ENCODE measurements at places on chromosomes 3 and 15. TPM values are rescaled to one million over a fixed set of nuclear protein-coding genes. Genes with fewer than 3 reads are reported as not detected.

TGFBR2 gene
- total RNA-seq, result 21.6 TPM

FOXL2NB gene
- 0.11 TPM for total RNA-seq

CFAP100 gene
- total RNA-seq, result not detected

MAGEL2 gene
- 0.15 TPM for total RNA-seq

MORC1 gene
- total RNA-seq, result not detected

CLDN16 gene
- not detected for total RNA-seq

TMC3 gene
- not detected for total RNA-seq

ACOX2 gene
- 25.9 TPM for total RNA-seq

NEK10 gene
- total RNA-seq, result 1.9 TPM

SST gene
- not detected for total RNA-seq

DGKG gene
- total RNA-seq, result 5.4 TPM

ZNF660 gene
- 0.30 TPM for total RNA-seq

GATA2 gene
- total RNA-seq, result 6.3 TPM

GOLGA6L9 gene
- 3.1 TPM for total RNA-seq

SLC6A6 gene
- 19.5 TPM for total RNA-seq

SPSB4 gene
- 0.64 TPM for total RNA-seq

SLCO2A1 gene
- total RNA-seq, result 0.03 TPM

GRAMD2A gene
- total RNA-seq, result not detected

FES gene
- 0.85 TPM for total RNA-seq

CTXND1 gene
- 0.08 TPM for total RNA-seq

CD200R1 gene
- 0.05 TPM for total RNA-seq

UBA3 gene
- total RNA-seq, result 50.9 TPM

A4GNT gene
- total RNA-seq, result not detected

MEGF11 gene
- 1.1 TPM for total RNA-seq

SI gene
- not detected for total RNA-seq

SERINC4 gene
- total RNA-seq, result 0.08 TPM

C3orf49 gene
- not detected for total RNA-seq

OXSR1 gene
- total RNA-seq, result 40.4 TPM

PLA2G4F gene
- total RNA-seq, result not detected

CSTA gene
- total RNA-seq, result not detected

CDCP1 gene
- total RNA-seq, result 5.4 TPM

PLCH1 gene
- 0.29 TPM for total RNA-seq

CSK gene
- total RNA-seq, result 30.0 TPM

TMEM108 gene
- total RNA-seq, result 0.45 TPM

SSUH2 gene
- total RNA-seq, result 10.6 TPM

EPHB1 gene
- 1.6 TPM for total RNA-seq

GPR27 gene
- total RNA-seq, result not detected

SMCO1 gene
- not detected for total RNA-seq

NRROS gene
- 1.4 TPM for total RNA-seq

PRTG gene
- total RNA-seq, result 27.5 TPM

ITIH1 gene
- not detected for total RNA-seq

ATP10A gene
- total RNA-seq, result 9.6 TPM

LTF gene
- total RNA-seq, result 0.04 TPM

CADM2 gene
- 0.21 TPM for total RNA-seq

PRKCD gene
- 6.9 TPM for total RNA-seq

CCDC80 gene
- total RNA-seq, result 6.2 TPM

SLC2A2 gene
- not detected for total RNA-seq

TM6SF1 gene
- not detected for total RNA-seq

BOC gene
- 3.8 TPM for total RNA-seq

SLC22A13 gene
- 0.26 TPM for total RNA-seq

NMNAT3 gene
- total RNA-seq, result 0.15 TPM

GPR156 gene
- total RNA-seq, result 0.37 TPM

CHST13 gene
- 0.83 TPM for total RNA-seq

LYZL4 gene
- total RNA-seq, result 0.34 TPM

CYP8B1 gene
- 0.11 TPM for total RNA-seq

C3orf85 gene
- total RNA-seq, result not detected
